Natural killer cell treated with Interleukin-12 subunit alpha and Interleukin-12 subunit beta and Interleukin-15 and Interleukin-18, amount 100 ng/mL, for 72 hours (primary cell): ENCODE measurements at places on chromosomes 11 and 22. TPM values are rescaled to one million over a fixed set of nuclear protein-coding genes. Genes with fewer than 3 reads are reported as not detected.

GRCh38 chr22:37288521-37288920 lies 6.2 kb downstream of the CYTH4 start:
- H3K36me3 ChIP-seq: peaks cover 10% of the 10 kb centered on the region
- no peaks in the 10 kb centered on the region for H3K27me3 ChIP-seq
- no peak for DNase-seq
- peaks cover 81% of the 10 kb centered on the region for H3K4me1 ChIP-seq
- peak overlapping the region; percentile 53 for H3K27ac ChIP-seq

DNA sequence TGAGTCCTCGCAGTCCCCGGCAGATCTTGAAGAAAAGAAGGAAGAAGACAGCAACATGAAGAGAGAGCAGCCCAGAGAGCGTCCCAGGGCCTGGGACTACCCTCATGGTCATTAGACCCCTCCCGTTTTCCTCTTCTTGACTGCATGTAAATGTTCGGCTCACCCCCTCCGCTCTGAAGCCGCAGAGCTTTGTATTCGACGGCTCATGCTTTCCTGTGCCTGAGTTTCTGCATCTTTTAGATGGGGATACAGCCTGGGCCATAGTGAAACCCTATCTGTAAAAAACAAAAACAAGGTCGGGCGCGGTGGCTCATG lies 7.7 kb downstream of the USP18 start:
- no peak for DNase-seq
- H3K27ac ChIP-seq: no peak overlapping the region
- H3K4me1 ChIP-seq: peaks cover 2% of the 10 kb centered on the region
- H3K4me3 ChIP-seq: no peak overlapping the region
- no peaks in the 10 kb centered on the region for H3K36me3 ChIP-seq
- no peaks in the 10 kb centered on the region for H3K27me3 ChIP-seq

- no peaks in the 10 kb centered on the region for H3K27me3 ChIP-seq
- peaks cover 38% of the 10 kb centered on the region for H3K36me3 ChIP-seq
- H3K4me1 ChIP-seq: peaks cover 31% of the 10 kb centered on the region
- no peak for DNase-seq
- no peak overlapping the region for H3K4me3 ChIP-seq
Measured at GRCh38 chr11:14593671-14594070, 49.9 kb upstream of the PDE3B start.

DNA sequence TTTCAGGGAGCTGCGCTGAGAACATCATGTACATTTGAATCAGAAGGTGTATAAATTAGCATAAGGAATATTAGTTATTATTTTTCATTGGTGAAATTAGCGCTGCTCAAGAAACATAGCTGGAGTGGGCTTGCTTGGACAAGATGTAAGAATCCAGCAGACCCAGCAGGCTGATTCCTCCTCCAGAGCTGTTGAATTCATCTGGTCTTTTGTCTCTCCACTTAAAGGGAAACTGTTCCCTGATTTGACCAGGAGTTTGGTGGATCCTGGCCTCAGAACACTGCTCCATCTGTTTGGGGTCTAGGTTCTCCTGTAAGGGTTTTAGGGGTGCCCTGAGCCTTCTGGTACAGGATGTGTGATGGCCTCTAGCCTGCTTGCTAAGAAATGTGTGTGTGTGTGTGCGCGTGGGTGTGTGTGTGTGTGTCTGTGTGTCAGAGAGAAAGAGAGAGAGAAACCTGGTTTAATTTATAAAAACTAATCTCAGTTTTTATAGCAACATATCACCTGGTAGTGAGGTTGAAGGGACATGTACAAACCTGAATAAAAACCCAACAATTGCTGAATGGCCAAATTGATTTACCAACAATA lies 8.3 kb upstream of the SORL1 start:
- no peaks in the 10 kb centered on the region for H3K36me3 ChIP-seq
- no peaks in the 10 kb centered on the region for H3K27me3 ChIP-seq
- H3K27ac ChIP-seq: no peak overlapping the region

DNA sequence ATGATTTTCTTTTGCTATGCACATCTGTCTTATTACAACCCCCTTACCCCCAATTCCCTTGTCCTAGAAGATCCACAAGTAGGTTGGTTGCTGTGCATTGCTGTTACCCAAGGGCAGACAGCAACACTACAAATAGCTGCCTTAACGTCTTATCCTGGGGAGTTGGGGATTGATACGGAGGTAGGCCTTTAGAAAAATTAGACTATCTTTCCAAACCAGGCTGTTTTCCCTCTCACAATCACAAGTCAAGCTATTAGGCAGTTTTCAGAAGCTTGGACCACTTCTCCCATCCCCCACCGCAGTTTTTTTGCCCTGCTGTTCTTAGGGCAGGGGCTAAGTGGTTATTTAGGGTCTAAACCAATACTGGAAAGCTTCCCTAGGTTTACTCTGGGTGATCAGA lies 2.8 kb upstream of the PHLDB1 start:
- H3K27ac ChIP-seq: no peak overlapping the region
- H3K4me1 ChIP-seq: peaks cover 12% of the 10 kb centered on the region
- DNase-seq: no peak
- H3K4me3 ChIP-seq: no peak overlapping the region
- peaks cover 16% of the 10 kb centered on the region for H3K36me3 ChIP-seq
- peaks cover 12% of the 10 kb centered on the region for H3K27me3 ChIP-seq

GRCh38 chr11:67158221-67158620 lies 39.2 kb downstream of the KDM2A start:
- H3K36me3 ChIP-seq: peaks cover 3% of the 10 kb centered on the region
- H3K27me3 ChIP-seq: no peaks in the 10 kb centered on the region
- H3K4me1 ChIP-seq: peaks cover 43% of the 10 kb centered on the region
- no peak for DNase-seq

GRCh38 chr11:73152861-73153483 lies 10.9 kb upstream of the FCHSD2 start:
- H3K4me3 ChIP-seq: peak overlapping the region; percentile 54
- peaks cover 53% of the 10 kb centered on the region for H3K4me1 ChIP-seq
- no peak for DNase-seq
- no peaks in the 10 kb centered on the region for H3K27me3 ChIP-seq

- H3K36me3 ChIP-seq: no peaks in the 10 kb centered on the region
- H3K4me3 ChIP-seq: no peak overlapping the region
- H3K4me1 ChIP-seq: no peaks in the 10 kb centered on the region
- no peak overlapping the region for H3K27ac ChIP-seq
Measured at GRCh38 chr11:72646472-72646871, 27.8 kb downstream of the PDE2A start.

Gene SRPRA
- 213 TPM for total RNA-seq
